HS-27A (cell line): ENCODE measurements at places on chromosomes 13 and 19.

DNA sequence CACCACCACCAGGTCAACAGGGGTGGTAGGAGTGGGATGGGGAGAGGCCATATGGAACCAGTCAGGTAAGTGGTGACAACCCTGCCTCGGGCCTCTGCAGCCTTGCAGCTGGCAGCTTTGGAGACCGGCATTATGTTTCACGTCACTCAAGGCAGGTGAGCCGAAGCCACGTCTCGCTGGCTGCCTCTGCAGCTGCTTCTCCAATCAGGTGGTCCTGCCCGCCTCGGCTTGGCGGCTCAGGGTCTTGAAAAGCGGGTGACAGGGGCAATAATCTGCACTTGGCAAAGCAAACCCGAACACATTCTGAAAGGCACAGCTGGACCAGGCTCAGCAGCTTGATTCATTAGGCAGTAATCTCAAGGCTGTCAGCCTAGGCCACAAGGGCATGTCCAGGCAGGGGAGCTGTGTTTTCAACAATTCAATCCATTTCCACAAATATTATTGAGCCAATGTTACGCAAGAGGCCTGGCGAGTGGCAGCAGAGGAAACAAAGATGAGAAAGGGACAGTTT, 77.4 kb upstream of the PCDH8 start:
- DNase-seq, result no peak

DNA sequence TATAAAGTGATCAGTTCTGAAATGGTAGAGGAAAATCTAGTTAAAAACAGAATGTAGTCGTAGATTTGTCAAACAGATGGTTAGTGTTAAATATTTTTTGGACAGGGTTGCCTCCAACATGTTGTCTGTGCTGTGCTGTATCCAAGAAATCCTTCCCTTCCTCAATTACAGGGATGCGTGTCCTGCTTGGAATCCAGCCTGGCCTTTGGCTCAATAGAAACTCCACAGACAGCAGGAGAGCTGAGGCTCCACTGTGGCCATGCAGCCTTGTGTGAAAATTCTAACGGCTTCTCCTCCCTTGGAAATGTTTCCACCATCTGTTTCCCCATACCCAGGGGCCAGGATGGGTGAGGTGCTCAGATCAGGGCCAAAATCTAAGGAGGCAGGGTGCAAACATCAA, 67.7 kb upstream of the USP29 start:
- DNase-seq, result no peak

DNA sequence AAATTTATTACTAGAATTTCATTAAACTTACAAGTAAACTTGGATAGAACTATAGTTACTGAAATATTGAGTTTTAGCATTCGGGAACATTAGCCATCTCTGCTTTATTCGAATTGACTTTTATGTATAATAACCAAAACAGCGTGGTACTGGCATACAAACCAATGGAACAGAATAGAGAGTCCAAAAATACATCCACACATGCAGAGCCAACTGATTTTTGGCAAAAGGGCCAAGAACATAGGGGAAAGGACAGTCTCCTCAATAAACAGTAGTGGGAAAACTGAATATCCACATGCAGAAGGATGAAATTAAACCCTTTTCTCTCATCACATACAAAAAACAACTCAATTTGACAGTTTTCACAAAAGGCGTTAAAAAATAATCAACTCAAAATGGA, 84.3 kb downstream of the EPSTI1 start:
- no peak for DNase-seq

DNA sequence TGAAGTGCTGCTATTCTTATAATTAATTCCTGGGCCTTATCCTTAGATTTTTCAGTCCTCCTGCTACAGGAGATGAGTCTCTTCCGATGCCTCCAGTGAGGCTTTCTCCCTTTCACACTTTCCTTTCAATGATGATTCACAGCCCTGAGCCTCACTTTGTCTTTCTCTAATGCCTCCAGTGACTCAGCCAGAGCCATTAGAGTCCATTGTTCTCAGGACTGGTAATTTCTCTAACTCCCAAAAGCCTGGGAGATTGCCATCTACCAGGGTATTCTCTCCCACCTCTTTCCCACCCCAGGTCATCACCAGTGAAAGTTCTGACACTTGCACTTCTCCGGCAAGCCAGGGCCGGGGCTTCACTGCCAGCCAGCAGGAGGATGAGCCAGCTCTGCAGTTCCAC, 49.6 kb upstream of the ARGLU1 start:
- no peak for DNase-seq

DNA sequence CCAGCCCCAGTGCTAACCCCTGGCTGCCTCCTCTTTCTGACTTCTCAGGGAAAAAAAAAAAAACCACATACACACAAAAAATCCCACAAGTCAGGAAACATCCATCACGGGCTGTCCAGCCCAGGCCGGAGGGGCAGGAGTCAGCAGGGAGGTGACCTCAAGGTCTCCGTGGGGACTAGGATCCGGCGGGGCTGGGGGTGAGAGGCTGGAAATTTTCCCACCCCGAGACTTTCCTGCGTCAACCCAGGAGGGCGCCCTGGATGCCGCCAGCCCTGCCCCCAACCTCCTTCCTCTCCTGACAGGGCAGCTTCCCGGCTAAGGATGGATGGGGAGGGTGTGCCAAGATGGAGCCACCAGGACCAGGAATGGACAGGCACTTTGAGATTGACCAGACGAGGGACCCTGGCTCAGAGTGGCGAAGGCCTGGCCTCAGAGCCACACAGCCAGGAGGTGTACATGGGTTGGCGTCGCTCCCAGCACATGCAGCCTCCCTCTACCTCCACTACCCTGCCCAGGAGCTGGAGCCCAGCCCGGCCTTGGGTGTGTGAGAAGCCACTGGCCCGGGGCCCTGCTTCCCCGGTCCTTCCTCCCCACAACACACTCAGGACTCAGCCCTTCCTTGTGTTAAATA, 33.3 kb downstream of the BLOC1S3 start:
- no peak for DNase-seq

- DNase-seq, result no peak
These were observed 5.3 kb downstream of the MLNR start for GRCh38 chr13:49225223-49226042.

GRCh38 chr13:90270226-90270625, 1077.3 kb upstream of the MIR17HG start:
- no peak for DNase-seq

DNA sequence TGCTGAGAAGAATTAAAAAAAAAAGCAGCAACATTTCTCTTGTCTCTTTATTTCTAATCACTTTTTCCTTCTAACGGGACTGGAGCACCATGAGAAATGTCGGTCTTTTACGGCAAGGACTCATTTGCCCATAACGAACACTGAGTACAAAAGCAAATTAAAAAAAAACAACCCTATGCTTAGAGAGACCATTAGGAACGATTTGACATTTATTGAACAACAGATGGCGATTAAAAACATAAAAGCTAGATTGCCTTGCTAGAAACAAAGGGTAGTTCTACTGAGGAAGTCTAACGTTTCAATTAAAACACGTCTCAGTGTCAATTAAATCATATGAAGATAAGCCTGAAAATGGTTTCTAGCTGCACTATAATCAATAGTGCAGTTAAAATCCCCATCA, 51.1 kb downstream of the OLFM4 start:
- DNase-seq, result no peak

GRCh38 chr19:15142313-15142712, 35.1 kb downstream of the SYDE1 start:
- no peak for DNase-seq

DNA sequence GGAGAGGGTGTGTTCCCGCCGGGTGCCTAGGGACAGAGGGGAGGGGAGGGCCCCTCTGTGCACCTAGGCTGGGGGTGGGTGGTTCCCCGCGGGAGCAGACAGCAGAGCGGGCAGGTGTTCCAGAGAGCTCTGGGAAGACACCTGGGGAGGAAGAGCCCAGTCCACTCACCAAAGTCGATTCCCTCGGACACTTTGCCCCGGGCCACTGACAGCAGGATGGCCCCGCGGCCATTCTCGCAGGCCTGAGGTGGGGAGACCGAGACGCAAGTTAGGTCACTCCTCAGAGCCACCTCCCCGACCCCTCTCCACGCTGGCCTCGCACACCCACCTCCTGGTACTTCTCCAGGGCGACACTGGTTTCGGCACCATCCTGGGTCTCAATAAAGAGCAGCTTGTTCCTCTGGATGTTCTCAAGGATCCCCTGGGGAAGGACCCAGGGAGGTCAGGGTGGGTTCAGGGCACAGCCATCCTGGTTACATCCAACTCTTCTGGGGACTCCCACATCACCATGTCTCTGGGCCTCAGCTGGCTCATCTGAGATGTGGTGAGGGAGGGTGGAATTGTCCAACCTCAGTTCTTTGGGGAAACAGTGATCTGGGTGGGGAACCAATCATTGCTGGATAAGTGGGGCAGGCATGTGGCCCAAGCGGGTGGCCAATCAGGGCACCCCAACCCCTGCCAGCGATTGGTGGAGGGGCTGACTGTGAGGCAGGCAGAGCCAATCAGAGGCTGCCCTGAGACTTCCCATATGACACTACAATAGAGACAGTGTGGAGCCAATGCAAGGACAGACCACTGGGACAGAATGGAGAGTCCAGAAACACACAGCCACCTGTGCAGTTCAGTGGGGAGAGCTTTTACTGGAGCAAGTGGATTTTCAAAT, 12.6 kb downstream of the KLC3 start:
- DNase-seq, result no peak

DNA sequence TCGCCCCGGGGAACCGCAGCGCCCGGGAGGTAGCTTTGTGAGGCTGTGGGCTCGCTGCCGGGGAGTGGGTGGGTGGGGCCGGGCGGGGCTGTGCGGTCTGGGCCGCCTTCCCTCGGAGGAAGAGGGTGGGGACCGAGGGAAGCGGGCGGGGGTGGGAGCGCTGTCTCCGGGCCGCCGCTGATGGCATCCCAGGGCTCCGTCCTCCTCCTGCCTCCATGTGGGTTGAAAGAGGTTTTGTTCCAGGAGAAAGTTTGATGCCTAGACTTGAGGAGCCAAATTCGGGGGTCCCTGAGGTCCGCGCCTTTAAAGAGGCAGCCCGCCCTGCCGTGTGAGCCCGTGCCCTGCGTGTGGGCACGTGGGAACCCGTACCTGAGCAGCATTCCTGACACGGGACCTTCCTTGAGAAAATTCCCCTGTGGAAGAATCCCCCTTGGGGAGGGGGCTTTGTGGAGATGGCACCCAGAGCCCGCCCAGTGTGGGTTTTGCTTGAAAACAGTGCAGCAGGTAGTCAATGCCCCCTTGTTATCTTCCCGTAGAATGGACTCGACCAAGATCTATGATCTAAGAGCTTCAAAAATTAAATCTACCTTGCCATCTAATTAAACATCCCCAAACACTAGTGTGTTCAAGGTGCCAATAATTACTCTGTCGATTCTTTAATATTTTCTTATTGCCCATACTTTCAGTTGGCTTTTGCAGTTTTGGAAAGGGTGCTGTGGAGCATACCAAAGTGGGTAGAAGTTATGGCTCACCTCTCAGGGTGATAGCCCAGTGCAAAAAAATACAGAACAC, 107.8 kb downstream of the RXFP2 start:
- no peak for DNase-seq

DNA sequence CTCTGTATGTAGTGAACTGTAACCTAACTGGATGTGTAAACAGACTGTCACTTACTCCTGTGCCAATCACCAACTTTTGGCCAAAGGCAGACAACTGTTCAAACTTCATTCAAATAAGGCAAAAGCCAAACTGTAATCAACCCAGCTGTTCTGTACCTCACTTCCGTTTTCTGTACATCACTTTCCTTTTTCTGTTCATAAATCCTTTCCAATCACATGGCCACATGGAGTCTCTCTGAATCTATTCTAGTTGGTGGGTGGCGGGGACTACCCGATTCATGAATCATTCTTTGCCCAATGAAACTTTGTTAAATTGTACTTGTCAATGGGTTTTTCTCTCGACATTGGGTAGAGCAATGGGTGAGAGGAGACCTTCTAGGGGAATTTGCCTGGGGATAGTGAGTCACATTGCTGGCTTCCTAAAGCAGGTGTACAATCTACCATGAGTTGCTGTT, 178.3 kb upstream of the RFC3 start:
- no peak for DNase-seq

GRCh38 chr13:32881074-32881776, 135.0 kb upstream of the KL start:
- DNase-seq, result no peak

DNA sequence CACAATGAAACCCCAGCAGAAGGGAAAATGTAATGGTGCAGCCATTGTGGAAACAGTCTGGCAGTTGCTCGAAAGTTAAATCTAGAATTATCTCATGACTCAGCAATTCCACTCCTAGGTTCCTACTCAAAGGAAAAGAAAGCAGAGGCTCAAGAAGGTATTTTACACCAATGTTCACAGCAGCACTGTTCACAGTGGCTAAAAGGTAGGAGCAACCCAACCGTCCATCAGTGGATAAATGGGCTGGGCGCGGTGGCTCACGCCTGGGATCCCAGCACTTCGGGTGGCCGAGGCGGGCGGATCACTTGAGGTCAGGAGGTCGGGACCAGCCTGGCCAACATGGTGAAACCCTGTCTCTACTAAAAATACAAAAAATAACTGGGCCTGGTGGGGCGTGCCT, 25.9 kb downstream of the ZFR2 start:
- no peak for DNase-seq

DNA sequence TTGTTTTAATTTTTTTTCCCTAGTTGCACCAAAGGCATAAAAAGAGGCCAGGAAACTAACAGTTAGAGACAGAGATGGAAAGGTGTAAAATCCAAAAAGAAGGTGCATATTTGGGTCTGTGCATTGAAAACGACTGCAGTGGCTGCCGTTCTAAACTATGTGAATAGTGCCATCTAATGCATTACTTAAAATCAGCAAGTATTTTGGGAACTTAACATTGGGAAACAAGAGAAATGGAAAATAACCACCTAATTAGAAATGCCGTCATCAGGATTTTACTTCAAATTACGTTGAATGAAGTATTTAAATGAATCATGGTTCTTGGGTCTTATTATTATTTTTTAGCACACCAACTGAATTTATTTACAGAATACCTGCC, 189.5 kb upstream of the MIR17HG start:
- no peak for DNase-seq
